SIG-M5 (cell line): ENCODE measurements at places on chromosomes 12 and 14.

DNA sequence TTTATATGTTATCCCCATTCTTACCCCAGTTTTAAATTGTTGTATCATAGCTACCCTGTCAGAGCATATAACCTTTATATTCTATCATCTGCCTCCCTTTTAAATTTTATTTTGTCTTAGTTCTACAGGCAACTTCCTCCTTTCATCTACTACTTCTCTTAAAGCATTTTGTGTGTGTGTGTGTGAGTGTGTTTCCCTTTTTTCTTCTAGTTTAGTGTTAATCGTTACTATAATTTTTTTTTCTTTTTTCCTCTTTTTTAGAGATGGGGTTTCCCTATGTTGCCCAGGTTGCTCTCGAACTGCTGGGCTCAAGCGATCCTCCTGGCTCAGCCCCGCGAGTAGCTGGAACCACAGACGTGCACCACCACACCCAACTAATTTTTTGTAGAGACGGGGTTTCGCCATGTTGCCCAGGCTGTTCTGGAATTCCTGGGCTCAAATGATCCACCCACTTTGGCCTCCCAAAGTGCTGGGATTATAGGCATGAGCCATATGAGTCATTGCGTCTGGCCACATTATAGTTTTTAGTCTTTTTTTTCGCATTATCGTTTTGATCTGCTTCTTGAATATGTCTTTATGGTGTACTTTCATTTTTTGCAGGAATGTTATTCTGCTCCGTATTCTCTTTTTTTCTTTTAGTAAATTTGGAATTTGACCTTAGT is 33.1 kb upstream of the FBXO34 start:
- DNase-seq = no peak

GRCh38 chr12:88595697-88596096 is 15.4 kb upstream of the KITLG start:
- DNase-seq = no peak

DNA sequence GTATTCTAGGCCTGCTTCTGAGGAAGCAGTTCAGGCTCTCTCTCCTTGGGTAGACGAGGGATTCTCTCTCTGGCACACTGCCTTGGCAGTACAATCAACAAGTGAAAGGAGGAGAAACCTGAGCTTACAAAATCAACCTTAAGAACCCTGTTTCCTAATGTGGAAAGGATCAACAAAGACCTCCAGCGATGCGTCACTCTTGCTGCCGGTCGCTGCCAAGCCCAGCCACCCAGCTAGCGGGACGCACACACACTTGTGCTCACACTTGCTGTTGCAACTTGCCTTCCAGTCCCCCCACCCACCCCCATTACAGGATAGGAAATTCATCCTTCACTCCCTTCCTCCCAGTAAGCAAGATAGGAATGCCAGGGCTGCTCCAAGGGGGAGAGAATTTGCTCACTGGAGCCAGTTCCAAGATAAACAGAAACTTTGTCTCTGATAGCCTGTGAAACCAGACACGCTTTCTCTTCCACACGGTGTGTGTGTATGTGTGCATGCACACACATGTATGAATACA is 144.3 kb downstream of the BCL11B start:
- no peak for DNase-seq

GRCh38 chr12:53564278-53564677 is 57.0 kb upstream of the NPFF start:
- DNase-seq = no peak

GRCh38 chr14:74019408-74020137 is 424 bp downstream of the BBOF1 start:
- DNase-seq = no peak

DNA sequence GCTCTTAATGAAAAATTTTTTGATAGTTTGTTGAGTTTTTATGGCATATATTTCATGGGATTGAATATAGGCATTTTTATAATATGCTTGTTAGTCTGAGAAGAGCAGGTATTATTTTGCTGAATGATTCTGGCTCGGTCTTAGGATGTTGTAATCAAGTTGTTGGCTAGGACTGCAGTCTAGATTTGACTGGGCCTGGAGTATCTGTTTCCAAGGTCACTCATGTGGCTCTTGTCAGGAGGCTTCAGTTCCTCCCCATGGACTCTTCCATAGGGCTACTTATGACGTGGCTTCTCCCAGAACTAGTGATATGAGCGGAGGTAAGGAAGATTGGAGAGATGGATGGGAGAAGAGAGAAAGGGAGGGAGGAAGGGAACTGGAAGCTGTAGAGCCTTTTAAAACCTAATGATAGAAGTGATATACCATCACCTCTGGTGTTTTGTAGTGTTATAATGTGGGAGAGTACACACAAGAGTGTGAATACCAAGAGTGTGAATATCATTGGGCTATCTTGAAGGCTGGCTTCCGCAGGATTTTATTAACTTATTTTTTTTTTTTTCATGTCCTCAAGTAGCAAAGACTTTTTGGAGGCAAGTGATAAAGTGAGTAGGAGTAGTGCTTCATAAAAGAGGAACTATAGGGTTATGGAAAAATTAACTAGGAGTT is 4.4 kb downstream of the MNAT1 start:
- no peak for DNase-seq

DNA sequence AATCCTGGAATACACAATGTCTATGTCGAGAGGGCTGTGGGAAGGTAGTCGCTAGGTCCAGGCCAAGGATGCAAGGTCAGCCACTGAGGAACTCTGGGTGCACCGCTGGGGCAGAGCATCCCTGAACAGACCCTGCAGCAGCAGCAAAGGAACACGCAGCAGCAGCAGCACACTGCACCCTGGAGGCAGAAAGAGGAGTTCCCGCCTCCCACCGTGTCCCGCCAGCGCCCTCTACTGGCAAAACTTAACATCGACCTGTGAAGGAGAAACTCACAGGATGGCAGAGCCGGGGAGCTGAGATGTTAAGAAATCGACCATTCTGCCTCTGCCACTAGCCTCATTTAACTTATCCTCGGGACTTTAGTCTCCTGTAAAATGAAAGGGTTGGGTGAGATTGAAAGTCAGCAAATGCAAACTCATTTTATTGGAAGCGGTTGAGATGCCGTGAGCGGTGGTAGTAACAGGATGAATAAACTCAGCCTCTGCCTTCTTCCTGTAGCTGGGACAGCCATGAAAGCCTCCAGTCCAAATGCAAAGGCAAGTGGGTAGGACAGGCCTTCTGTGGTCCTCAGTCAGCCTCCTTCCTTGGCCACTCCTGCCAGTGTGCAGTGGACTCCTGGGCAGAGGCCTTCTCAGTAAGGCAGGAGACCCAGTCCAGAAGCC is 45.6 kb downstream of the STAB2 start:
- DNase-seq = no peak

DNA sequence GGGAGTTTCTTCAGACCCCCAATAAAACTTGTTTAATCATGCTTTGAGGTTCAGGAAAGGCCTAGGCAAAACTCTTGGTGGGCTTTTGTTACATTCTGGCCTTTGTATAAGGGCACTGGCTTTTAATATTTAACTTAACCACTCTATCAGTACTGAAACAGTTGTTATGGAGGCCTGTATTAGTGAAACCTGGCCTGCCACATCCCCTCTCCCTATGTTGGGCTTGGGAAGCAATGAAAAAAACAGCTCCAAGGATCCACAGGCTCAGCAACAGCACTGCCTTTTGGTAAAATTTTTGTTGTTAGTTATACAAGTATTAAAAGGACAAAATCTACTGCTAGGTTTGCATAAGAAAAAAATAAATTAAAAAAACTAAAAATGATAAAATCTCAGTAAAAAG is 10.7 kb downstream of the SOAT2 start:
- DNase-seq = no peak

GRCh38 chr12:14691560-14691959 is 4.8 kb downstream of the GUCY2C start:
- peak; percentile 46 for DNase-seq

- no peak for DNase-seq
Observed at GRCh38 chr14:24315807-24316596, 4.7 kb downstream of the LTB4R start.

GRCh38 chr12:124686370-124687173 is 119.2 kb upstream of the NCOR2 start:
- DNase-seq = no peak

DNA sequence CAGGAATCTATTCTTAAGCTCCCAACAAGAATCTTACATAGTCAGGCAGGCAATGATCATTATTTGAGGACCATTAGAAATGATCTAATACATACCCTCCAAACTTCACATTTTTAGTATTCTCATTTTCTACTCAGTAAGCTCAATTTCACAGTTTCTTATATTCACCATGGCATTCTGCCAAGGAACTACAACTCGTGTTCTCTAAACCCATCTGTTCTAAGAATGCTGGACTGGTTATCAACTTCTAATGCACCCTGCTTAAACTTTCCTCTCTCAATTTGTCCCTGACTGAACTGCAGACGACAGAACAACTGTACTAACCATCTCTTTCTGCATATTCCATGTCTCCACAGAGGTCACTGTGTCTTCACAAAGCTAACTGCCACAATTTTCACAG is 58.6 kb downstream of the GXYLT1 start:
- DNase-seq = no peak

DNA sequence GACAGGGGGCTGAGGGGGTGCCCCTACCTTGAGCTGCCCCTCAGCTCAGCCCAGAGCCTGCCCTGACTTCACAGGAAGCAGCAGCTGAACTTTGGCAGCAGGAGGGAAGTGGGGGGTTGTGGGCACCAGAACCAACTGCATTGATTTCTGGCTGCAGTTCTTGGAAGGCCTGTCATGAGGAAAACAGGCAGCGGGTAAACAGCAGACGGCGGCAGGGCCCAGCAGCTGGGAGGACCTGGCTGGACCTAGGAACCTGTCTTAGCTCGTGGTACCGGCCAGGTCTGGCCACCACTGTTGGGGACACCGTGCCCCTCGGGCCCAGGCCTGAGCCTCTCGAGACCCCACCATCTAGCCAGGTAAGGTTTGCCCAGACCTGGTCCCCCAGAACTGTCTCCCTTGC is 154.2 kb upstream of the MYL2 start:
- DNase-seq = no peak

GRCh38 chr14:34177466-34177865 is 226.6 kb upstream of the EGLN3 start:
- no peak for DNase-seq

GRCh38 chr14:27026097-27026496 is 428.3 kb upstream of the NOVA1 start:
- DNase-seq = no peak

DNA sequence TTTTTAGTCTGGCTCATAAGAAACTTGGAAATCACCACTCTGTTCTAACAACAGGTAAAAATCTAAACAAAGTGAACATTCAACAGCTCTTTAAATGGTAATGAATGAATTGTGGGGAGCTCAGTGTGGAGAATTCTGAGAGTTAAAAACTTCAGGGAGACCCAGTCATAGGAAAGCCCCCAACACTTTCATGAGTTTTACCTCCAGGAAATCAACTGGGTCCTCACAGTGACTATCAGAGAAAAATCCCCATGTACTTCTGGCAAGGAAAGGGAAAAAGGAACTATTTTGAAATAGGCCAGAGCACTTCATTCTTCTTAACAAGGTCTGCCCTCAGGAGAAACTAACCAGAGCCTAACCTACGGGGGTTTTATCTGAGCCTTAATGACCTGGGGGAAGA is 134.7 kb downstream of the CMAS start:
- DNase-seq = no peak

GRCh38 chr12:57496822-57497221 is 9.0 kb downstream of the MARS1 start:
- DNase-seq = no peak

GRCh38 chr14:50612806-50613205 is 52.9 kb downstream of the ATL1 start:
- DNase-seq = no peak

DNA sequence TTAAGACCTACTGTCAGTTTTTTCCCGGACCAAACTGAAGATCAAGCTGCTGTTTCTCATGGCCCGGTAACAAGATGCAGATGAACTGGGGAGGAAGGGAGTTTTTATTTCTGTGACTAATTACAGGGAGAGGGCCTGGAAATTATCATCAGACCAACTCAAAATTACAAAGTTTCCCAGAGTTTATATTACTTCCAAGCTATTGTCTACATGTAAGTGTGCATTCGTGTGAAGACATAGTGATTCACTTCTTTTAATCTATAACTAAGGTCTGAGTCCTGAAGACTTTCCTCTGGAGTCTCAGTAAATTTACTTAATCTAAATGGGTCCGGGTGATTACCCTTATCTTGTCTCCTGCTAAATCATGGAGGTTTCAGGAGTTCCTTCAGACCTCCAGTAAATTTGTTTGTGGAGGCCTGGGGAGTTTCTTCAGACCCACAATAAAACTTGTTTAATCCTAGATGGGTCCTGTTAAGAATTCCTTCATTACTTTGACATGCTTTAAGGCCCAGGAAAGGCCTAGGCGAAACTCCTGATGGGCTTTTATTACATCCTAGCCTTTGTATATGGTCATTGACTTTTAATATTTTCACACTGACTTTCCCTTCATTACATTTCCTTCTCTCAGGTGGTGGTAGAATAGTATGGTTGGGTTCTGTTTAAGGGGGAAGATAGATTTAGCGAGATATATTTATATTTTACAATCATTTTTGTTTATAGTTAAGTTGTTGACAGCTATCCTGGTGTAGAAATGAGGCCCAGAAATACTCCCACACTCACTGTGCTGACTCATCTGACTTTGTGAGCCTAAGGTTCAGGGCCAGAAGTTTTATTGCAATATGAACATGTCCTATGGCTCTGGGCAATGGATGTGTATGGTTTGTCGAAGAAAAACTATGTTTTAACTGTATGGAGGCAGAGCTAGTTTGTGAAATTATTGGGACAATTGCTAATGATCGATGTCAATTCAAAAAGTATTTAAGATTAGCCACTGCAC is 627.0 kb upstream of the FBXO33 start:
- DNase-seq = no peak

- DNase-seq = no peak
Observed at GRCh38 chr14:102182936-102183619, 43.4 kb downstream of the WDR20 start.

DNA sequence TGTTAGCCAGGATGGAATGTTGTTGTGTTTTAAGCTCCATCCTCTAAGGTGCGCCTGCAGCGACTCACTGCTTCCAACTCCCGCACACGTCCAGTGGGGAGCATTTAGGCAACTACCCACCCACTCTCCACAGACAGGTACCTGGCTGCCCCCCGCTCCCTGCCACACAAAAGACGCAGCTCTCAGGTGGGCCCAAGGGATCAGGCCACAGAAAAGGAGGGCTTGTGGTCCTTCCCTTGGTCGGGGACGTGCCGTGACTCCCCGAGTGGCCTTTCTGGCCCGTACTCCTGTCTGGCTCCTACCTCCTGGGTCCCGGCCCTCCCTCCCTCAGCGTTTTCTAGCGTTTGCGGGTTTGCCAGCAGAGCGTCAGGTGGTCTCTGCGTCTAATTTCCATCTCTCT is 16.2 kb downstream of the TEDC1 start:
- no peak for DNase-seq

DNA sequence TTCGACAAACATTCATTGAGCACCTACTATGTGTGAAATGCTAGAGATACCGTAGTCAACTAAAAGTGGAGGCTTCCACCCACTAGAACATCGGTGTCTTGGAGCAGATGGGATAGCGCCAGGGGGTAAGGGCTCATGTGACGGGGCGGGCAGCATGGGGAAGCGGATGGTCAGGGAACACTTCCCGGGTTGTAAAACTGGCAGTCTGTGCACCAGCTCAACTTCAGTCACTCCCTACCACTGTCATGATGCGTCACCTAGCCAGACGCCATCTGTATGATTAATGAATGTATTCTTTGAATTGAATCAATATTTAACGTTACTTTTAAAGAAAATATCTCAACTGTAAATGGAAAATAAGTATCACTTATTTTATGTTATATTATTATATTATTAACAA is 93.5 kb downstream of the PIWIL1 start:
- no peak for DNase-seq
